ENCODE measurements at places on chromosomes 1 and 21.

DNA sequence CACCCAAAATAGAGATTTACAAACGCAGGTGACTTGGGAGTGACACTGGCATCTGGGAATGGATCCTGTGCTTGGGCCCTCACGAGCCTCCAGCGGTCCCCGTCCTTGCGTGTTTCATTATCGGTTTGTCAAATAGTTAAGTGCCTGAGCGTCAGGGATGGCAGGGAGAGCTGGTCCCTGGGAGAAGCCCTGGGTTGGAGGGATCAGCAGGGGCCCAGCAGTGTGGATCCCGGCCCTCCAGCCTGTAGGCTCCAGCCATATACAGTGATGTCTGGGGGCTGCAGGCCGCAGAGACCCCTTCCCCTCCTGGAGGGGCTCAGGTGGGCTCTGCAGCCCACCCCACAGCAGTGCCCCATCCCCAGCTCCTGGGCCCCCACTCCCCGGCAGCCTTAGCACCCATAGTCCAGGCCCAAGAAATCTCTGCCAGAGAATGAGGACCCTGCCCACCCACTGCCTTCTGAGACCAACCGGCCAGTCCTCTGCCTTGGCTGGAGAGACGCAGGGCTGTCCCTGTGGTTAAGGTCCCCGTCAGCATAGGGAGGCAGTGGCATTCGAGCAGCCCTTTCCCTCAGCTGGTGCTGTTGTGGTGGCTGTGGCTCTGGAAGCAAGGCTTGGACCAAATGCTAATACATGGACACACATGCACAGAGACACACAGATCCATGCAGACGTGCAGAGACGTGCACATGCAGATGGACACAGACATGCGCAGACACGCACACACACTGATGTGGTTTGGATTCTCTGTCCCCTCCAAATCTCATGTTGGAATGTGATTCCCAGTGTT is 2.4 kb upstream of the SLC19A1 start:
- DNase-seq, result no peak

DNA sequence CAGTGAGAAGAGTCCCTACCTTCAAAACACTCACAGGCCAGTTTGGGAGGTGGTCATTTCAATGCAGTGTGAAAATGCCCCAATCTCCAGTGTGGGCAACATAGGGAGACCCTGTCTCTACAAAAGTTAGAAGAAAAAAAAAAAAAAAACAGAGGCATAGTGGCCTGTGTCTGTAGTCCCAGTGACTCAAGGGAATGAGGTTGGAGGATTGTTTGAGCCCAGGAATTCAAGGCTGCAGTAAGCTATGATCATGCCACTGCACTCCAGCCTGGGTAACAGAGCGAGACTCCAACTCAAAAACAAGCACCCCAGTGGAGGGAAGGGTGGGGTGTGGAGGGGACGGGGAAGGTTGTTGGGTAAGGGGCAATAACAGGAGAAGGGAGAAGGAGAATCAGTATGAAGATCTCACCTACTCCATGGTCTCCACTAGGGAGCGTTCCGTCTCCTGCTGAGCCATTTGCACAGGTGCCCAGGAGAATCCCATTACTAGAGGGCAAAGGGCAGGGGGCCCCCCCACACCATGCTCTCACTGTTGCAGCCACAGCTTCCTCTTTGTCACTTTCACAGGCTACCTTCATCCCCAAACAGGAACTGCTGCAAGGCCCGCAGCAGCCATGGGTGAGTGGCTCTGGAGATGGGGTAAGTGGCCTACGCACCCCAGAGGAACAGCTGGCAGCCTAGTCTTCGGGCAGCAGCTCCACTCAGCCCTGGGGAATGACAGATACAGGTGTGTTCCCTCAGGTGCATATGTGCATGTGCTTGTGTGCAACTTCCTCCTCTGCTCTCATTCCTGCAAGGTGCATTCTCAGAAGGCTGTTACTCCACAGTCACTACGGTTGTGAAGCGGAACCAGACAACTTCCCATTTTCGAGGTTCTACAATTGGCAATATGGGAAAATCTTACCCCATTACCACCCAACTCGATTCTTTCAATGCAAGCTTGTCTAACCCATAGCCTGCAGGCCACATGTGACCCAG is 87.9 kb upstream of the LYST start:
- DNase-seq, result no peak

- no peak for DNase-seq
These were observed 89.2 kb downstream of the PLXNA2 start for GRCh38 chr1:208154679-208155642.

DNA sequence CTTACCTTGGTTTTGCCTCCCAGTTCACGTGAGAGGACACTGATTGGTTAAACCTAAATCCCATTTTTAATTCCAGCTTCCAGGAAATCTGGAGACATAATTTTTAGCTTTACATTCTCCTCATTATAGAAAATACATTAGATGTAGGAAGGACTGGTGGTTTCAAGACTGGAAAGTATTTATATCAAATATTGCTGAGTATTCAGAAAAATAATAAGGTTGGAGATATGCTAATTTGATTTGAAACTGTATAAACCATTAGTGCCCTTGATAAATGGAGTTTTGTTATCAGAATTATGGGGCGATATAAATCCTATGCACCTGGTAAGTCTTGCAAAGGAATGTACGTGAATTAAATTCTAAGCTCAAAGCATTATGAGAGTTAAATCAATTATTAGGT is 218.0 kb upstream of the ADGRL4 start:
- no peak for DNase-seq

DNA sequence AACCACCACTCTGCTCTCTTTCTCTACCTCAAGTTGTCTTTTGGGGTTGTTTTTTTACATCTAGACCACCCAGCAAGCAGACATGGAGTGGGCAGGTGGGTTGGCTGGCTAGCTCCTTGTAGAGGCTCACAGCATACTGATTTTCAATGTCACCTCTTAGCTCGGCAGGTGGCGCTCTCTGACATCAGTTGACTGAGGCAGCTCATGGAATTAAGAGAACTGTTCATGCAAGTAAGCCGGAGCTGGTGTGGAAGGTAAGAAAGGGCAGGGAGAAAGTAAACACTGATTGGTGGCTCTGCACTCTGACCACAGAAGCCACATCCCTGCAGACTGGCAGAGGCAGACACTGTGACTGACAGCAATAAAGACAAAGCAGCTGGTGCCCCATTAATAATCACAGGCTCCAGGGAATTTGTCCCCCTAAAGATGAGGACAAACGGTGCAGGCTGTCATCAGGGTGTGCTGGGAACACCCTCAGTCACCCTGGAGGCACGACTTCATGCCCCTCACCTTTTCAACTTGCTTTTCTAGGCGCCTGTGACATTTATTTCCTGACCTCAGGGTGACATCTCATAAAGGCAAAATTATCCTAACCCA is 226.8 kb downstream of the LMX1A start:
- no peak for DNase-seq

DNA sequence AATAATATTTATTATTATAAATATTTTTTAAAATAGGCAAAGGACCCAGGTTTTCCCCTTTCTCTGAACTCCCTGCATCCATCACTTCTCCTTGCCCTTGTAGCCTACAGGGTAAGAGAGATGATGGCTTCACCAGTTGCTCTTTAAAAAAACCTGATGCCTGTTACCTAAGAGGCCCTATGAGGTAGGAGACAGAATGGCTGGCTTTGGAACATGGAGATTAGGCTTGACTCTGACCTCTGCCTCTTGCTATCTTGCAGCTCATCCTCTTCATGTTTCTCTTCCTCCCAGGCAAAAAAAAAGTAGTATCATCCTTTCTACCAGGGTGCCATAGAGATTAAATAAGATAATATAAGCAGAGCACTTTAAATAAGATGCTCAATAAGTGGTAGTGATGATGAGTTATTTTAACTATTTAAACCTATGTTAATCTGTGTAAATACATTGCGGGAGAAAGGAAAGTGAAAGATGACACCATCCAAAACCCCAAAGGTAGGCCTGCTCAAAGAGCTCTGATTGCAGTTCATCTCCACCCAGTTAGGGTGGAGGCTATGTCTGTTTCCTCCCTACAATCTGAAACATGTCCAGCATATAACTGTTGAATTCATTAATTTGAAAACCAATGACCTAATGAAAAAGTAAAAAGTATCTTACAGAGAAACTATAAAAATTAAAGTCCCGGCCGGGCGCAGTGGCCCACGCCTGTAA is 51.8 kb downstream of the RGS2 start:
- DNase-seq, result no peak

DNA sequence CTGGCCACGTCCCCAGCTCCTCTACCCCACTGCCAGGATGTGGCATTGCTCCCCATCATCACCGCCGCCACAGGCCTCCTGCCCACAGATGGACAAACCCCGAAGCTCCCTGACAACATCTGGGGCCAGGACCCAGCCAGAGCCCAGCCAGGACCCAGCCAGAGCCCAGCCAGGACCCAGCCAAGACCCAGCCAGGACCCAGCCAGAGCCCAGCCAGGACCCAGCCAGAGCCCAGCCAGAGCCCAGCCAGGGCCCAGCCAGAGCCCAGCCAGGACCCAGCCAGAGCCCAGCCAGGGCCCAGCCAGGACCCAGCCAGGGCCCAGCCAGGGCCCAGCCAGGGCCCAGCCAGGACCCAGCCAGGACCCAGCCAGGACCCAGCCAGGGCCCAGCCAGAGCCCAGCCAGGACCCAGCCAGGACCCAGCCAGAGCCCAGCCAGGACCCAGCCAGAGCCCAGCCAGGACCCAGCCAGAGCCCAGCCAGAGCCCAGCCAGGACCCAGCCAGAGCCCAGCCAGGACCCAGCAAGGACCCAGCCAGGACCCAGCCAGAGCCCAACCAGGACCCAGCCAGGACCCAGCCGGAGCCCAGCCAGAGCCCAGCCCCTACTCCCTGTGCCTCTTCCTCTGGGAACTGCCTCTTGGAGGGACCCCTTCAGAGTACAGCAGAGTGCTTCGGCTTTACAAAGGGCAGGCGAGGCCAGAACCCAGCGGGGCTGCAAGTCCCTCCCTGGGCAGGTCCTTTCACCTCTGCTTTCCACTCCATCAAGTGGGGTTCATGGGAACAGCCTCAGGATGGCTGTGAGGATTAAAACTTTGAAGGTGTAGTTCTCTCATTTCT is 43.7 kb downstream of the DISP3 start:
- DNase-seq, result no peak

GRCh38 chr1:217369271-217369981 is 261.5 kb downstream of the GPATCH2 start:
- DNase-seq, result no peak

GRCh38 chr1:12163210-12163609 is 3.6 kb upstream of the TNFRSF1B start:
- no peak for DNase-seq

DNA sequence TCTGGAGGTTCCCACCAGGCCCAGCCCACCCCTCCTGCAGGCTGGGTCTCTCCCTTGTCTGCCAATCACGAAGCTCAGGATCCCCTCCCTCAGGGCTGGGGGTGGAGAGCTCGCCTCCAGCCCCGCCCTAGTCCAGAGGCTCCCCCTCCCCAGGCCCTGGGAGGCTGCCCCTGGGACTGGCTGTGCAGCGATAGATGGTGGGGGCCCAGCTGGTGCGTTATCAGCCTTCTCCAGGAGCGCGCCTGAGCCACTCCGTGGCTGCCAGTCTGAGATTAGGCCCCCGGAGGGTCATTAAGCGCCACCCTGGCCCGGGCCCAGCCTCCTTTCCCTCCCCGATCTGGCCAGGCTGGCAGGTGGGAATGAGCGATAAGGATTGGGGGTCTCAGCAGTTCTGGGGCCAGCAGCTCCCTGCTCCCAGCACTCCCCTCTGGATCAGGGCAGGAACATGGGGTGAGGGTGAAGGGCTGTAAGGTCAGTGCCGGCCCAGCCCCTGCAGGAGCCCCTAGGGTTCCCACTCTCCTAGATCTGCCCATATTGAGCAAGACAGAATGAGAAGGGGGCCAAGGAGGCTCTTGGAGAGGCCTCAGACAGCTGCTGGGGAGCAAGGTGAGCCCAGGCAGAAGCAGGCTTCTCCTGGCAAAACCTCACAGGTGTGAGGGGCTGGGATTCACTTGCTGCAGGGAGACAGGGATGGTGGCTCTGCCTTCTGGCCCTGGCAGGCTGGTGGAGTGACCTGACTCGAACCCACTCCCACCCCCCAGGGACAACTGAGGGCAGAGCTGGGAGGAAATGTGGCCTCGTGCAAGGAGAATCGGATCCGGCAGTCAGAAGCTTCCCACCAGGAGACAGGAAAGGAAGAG is 8.5 kb downstream of the PDZK1IP1 start:
- DNase-seq, result no peak

GRCh38 chr1:18132022-18132710 is 24.6 kb downstream of the IGSF21 start:
- no peak for DNase-seq

GRCh38 chr1:154772606-154773506 is 97.2 kb downstream of the KCNN3 start:
- no peak for DNase-seq

DNA sequence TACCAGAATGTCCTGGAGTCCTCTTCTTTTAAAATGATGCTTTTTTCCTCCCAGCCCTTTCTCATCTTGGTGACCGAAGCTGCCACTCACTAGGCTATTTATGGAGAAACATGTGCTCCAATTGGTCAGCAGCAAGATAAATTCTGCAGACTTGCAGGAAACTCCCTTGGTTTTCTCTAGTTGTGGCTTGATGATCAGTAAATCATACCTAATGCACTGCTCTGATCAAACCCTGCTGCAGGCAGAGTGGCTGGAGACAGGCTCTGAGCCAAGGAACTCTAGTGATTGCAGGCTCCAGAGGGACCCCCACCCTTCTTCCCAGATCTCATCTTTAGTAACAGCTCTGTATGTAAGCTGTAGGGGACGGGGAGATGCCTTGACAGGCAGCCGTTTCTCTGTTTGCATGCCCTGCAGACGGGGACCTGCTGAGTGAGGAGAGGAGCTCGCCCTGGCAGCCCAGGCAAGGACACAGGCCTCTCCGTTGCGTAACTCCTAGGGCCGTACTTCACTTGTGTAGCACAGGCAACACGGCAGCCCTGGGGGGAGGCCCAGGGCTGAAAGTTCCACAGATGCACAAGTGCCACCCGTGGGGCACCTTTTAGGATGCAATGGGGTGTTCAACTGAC is 14.5 kb downstream of the SLC6A17 start:
- no peak for DNase-seq

- DNase-seq, result no peak
These were observed 26.3 kb upstream of the TINAGL1 start for GRCh38 chr1:31549809-31550620.

Data from stimulated activated CD4-positive, alpha-beta T cell treated with anti-CD3 and anti-CD28 coated beads, Interleukin-15, amount 100 ng/mL, for 1 hour (primary cell).